ENCODE measurements at places on chromosomes 2 and 18.

- DNase-seq, result peak; percentile 75
Measured at GRCh38 chr2:151258121-151258520, 3.5 kb downstream of the RBM43 start.

DNA sequence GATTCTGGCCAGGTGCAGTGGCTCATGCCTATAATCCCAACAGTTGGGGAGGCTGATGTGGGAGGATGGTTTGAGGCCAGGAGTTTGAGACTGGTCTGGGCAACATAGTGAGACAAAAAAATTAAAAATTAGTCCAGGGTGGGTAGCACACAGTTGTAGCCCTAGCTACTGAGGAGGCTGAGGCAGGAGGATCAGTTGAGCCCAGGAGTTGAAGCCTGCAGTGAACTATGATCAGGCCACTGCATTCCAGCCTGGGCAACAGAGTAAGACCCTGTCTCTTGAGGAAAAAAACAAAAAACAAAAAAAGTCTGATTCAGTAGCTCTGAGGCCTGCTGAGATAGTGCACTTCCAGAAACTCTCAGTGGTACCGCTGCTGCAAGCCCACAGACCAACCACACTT lies 7.9 kb upstream of the TET3 start:
- no peak for DNase-seq

DNA sequence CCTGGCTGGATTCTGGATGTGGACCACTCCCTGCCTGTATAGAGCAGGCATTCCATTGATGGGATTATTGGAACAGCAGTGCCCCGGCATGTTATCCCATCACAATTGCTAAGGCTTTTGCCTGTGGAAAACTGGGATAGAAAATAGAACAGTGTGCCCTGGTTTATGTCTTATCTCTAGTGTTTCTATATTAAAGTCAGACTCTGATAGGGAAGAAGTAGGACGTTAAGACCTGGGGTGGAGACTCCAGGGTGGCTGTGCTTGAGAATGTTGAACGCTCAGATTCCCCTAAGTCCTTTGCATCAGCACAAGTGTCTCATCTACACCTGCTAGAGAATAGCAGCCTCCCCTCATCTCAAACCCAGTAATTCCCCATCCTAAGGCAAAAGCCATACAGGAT lies 10.8 kb upstream of the NETO1 start:
- DNase-seq, result no peak

DNA sequence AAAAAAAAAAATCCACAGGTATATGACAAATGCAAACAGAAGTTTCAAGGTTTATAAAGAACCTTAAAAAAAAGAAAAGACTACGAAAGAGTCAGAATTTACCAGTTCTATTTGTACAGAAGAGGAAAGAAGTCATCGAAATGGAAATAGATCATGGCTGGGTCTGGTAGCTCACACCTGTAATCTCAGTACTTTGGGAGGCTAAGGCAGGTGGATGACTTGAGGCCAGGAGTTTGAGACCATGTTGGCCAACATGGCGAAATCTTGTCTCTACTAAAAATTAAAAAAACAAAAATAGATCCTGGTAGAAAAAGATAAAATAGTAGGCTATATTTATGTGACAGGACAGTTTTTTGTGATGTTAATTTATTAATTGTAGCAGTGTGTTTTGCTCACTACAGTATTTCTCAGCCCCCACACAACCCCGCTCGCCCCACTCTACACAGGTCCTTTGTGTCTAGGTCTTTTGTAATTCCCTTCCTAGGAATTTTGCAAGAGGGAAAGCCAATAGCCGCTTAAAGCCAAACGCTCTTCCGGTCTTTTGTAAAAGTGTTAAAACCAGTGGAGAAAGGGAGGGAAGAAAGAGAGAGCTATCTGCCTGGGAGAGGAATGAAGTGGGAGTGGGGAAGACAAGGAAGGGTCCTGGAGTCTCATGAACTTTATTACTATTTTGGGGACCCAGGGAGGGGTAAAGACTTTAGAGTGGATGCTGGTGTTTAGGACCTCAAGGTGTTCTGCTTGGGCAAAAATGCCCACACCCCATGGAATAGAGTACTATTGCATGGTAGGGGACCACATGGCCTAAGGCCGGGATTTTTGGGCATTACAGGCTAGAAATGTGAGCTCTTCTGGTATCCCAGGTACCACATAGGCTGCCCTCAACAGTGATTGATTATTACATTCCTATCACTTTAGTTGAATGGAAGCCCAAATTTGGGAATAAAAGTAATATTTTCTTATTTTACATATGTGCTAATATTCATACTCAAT lies 59.4 kb upstream of the XPO1 start:
- no peak for DNase-seq

GRCh38 chr18:32918692-32919250 lies 145.9 kb upstream of the KLHL14 start:
- no peak for DNase-seq

- DNase-seq, result no peak
Measured at GRCh38 chr18:3966246-3966641, 488.9 kb downstream of the DLGAP1 start.

DNA sequence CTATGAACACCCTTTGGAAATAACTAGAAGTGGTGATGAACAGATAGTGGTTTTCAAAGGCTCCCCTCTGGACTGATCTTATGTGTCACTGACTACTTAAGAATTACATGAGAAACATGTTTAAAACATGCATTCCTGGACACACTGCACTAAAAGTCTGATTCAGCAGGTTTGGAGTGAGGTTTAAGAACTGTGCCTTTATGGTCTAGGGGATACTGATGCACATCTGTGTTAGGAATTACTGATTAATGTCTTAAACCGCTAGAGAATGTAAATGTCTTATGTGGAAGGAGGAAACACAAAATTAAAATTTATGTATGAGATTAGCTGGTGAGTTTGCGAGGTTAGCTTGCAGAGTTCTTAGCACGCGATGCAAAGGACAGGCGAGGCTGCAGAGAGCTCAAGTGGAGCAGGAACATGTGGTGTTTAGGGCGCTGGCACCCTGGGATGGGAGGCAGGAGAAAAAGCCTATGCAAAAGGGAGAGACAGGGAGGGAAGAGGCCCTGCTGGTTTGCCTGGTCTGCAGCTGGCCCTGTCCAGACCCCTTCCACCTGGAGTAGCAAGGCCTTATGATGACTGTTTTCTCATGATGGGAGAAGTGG lies 11.7 kb downstream of the SH3YL1 start:
- DNase-seq, result no peak

GRCh38 chr18:76996429-76996828 lies 136.2 kb downstream of the MBP start:
- no peak for DNase-seq

GRCh38 chr2:102060792-102061191 lies 69.0 kb downstream of the IL1R2 start:
- no peak for DNase-seq

- no peak for DNase-seq
Measured at GRCh38 chr2:126638746-126639145, 17.2 kb upstream of the GYPC start.

GRCh38 chr2:32478889-32479620 lies 122.2 kb downstream of the BIRC6 start:
- peak; percentile 51 for DNase-seq

GRCh38 chr2:182652326-182652725 lies 63.7 kb upstream of the DNAJC10 start:
- DNase-seq, result no peak

GRCh38 chr2:162159446-162159845 lies 7.4 kb upstream of the GCG start:
- DNase-seq, result no peak

GRCh38 chr18:76622651-76623050 lies 127.6 kb upstream of the ZNF516 start:
- DNase-seq, result no peak

- DNase-seq, result no peak
Measured at GRCh38 chr18:26103579-26103978, 13.2 kb upstream of the SS18 start.

DNA sequence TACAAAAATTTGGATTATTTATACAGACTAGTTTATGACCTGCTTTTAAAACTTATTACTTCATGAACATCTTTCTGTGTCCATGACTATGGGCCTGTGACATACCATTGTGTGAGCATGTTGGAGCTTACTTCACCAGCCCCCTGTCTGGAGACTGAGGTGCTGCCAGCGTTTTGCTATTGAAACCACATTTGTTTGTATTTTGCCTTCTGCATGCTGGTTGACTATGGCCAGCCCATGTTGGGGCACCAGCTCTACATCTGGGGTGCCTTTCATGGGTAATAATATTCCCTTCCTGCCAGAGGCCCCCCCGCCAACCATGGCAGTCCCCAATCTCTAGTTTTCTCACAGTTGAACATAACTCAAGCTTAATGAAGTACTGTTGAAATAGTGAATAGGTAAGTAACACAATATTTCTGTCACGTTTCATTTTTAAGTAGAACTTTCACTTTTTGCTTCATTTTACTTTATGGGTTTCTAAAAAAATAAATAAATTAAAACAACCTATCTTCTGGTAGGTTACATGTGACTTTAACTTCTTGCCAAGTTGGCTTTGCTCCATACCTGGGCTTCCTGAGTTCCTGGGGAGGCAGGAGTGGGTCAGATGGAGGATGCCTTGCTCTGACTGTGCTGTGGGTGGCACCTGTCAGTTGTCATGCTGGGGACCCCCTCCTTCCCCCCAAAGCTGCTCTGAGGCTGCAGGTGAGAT lies 63.9 kb downstream of the DGKD start:
- DNase-seq, result no peak

DNA sequence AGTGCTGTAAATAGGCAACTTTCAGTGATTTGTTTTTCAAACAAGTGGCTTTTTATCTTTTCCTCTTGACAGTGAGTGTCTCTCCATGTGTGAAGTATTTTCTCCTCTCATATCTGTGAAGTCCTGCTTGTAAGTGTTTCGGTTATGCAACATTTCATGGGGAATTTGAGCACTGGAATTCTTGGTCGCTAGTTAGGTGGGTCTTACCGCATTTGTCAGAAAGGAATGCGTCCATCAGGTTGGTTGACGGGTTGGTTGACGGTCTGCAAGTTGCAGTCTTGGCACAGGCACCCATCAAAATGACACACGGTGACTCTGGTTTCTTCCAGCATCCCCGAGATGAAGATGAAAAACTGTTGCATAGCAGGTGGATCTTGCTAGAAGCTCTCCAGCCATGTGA lies 109.8 kb downstream of the AGAP1 start:
- DNase-seq, result no peak

Data from EL (cell line).